ENCODE measurements at places on chromosomes 3 and 15.

DNA sequence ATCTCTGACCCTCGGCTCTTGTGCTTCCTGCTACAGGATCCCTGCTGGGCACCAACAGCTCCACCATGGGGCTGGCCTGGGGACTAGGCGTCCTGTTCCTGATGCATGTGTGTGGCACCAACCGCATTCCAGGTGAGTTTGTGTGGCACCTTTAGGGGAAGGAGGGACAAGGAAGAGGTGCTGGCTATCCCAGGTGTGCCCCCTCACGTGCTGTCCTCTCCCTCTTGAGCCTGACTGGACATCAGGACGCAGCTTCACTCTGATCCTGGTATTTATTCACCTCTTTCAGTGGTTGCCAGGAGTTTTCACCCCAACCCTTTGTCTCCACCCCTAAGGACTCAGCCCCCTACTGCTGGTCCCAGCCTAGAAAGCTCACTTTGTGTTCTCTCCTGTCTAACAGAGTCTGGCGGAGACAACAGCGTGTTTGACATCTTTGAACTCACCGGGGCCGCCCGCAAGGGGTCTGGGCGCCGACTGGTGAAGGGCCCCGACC is 960 bp downstream of the THBS1 start:
- no peak for DNase-seq

GRCh38 chr15:28120359-28120640 is 21.2 kb upstream of the OCA2 start:
- DNase-seq: no peak

DNA sequence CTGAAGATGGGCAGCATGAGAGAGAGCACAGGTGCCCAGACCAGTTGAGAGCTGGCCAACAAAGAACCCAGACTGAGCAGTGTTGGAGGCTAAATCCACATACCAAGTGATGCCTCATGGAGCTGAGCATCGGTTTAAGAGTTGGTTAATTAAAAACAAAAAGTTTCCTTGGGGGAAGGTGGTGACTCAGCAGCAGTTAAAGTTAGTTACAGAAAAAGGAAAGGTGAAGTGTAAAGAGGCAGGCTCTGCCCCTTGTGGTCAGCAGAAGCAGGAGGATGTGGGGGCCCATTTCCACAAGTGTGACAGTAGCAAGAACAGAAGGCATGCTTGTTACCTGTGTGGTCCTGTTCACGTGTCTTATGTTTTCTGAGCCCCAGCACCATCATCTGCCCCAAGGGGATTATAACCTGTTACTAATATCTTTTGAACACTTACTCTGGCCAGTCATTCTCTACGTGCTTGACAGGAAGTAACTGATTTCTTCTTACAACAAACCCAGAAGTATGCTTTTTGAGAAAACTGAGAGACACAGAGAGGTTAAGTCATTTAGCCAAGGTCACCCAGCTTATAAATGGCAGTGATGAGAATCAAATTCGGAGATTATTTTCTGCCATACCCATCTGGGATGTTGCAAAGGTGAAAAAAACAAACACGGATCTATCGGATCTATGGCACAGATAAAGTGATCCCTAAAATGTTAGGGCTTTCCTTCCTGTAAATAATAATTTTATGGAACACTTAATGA is 91.0 kb downstream of the EPHB1 start:
- DNase-seq: no peak

DNA sequence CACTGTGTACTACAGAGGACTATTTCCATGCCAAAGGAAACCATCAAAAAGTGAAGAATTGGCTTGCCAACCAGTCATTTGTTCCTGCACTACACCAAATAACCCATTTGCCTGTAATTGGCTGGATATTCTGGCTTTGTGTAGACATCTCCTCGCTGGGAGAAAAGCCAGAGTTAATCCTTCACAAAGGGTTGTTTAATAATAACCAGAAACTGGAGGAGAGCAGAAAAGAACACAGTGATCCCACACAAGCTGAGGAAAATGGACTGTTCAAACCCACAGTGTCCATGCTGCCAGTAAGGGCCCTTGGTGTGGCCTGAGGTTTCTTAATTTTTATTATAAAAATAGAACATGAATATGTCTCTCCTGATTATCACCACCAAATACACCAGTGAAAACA is 294.0 kb downstream of the RORA start:
- no peak for DNase-seq

GRCh38 chr3:173404156-173404555 is 6.6 kb downstream of the NLGN1 start:
- no peak for DNase-seq

- DNase-seq: no peak
Measured at GRCh38 chr15:38266247-38266986, 13.8 kb downstream of the SPRED1 start.

DNA sequence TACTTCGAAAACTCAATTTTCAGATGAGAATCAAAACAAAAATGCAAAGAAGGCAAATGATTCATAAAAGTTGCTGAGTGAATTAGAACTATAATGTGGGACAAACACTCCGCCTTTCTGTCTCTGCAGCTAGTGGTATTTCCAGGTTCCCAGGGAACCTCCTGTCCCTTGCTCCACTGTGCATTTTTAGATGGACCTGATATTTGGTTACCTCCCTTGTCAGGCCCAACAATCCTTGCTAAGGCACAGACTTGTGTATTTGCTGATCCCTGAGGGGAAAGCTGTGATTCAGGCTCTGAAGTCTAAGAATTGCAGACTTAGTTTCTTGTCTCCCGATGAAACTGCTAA is 162.7 kb downstream of the LPP start:
- no peak for DNase-seq

DNA sequence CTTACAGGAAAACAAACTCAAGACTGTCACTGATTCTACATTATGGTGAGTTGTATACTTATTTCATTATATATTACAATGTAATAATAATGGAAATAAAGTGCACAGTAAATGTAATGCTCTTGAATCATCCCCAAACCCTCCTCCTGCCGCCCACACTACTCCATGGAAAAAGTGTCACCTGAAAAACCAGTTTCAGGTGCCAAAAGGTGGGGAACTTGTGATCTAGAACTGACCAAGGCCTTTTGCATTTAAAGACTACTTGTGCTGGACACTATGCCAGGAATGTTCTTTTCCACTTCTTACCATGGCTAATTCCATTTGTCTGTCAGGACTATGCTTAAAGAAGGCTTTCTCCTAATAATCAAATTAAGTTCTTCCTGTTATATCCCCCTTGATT is 32.3 kb downstream of the ROBO2 start:
- DNase-seq: no peak

GRCh38 chr3:159062734-159063410 is 261.0 kb downstream of the MFSD1 start:
- DNase-seq: no peak

DNA sequence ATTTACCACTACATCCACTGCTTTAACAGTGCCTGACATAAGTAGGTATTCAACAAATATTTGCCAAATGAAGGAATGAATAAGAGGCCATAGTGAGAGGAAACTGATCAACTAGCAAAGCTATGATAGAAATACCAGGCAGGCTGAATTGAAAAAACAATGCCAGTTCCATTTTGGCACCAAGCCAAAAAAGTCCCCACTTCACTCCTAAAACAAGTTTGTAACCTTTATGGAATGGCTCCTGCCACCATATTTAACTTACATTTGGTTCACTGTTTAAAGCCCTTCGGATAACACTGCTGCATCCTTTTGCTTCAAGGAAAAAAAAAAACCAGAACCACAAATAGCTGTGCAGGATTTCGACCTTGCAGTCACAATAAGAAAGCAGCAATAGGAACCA is 166.1 kb downstream of the FRMD5 start:
- no peak for DNase-seq

DNA sequence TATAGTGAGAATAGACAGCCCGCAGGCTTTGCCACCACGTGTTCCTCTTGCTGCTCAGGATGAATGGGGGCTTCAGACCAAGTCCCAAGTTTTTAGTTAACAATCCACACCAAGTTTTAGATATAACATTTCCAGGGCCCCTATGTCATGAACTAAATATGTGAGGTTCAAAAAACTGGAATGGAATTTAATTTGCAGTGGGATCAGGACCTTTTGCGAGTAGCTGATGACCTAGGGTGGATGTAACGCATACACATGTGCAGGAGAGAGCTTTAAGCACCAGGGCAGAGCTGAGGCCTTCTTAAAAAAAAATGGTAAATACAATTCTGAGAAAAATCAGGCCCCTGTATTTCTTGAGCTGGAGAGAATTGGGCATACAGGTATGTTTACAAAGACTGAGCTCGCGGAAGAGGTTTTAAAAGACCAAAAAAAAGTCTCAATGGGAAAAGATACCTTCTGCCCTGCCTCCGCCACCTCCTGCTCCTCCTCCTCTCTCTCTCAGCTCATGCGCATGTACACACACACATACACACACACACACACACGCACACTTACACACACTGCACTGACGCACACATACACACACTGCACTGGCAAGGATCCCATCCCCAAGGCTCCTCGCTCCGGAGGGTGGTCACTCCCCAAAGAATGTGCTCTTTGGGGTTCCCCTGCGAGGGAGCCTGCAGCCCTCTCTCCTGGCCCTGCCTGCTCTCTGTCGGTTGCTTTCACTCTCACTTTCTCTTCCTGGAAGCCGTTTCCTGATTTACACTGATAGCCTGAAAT is 48.2 kb upstream of the IGF1R start:
- no peak for DNase-seq

GRCh38 chr15:41622901-41623300 is 37.3 kb upstream of the MGA start:
- no peak for DNase-seq

GRCh38 chr15:84910928-84911623 is 26.6 kb downstream of the SLC28A1 start:
- DNase-seq: no peak

DNA sequence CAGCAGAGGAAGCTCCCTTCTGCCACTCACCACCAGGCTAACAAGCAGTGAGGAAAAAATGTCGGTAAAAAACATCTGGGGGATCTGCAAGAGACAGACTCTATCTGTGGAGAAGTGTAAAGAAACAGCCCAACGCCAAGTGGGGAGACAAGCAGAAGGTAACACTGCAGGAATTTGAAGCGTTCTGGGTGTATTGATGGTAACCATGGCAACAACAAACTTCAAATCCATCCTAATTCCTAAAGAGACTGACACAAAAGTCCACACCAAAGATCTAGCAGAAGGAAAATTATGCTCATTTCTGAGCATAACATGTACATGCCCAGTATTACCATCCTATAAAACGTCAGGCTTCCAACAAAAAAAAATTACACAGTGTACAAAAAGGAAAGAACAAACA is 449.3 kb downstream of the GABRB3 start:
- no peak for DNase-seq

DNA sequence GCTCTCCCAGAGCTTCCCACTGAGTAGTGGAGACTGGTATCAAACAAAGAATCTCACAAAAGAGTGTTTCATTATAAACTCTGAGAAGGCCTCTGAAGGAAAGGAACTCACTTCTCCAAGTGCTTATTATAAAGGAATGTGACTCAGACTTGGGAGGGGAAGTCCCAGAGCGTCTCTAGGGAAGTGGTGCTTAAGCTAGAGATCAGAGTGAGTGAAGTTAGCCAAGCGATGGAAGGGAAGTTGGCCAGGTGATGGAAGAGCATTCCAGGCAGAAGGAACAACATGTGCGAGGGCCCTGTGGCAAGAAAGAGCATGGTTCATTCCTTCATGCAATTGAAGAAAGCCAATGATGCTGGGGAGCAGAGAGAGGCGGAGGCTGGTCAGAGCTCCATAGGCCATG is 2.3 kb downstream of the XYLB start:
- DNase-seq: no peak
